ENCODE measurements at places on chromosomes 13 and 19.

DNA sequence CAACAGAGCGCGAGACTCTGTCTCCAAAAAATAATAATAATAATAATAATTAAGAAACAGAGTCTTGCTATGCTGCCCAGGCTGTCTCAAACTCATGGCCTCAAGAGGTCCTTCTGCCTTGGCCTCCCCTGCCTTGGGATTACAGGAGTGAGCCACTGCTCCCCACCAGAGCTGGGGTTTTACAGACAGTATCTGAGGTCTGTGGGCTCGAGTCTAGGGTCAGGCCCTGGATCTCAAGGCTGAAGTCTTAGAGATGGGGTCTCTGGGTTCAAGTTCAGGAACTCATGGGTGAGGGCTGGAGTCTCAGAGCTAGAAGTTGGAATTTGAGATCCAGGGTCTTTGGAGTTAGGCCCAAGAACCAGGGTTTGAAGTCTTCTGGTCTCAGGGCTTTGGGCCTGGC, 3.5 kb downstream of the IL11 start:
- DNase-seq = no peak

DNA sequence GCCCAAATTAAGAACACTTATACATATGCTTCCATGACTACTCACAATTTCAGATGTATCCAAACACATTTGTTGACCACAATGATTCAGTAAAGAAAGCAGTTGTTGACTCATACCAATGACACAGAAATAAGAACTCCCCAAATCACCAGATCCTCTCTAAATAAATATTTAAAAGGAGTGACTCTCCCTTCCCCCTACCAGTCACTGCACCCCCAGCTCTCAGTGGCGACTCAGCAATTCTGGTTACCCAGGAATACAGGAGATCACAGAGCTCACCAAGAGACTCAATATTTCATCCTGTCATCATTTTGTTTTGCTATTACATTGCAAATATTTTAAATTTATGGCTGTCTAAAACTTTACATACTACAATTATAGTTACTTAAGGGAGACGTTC, 131.5 kb downstream of the RGCC start:
- no peak for DNase-seq

GRCh38 chr19:43507880-43508279, 3.3 kb upstream of the PHLDB3 start:
- DNase-seq = no peak

- no peak for DNase-seq
Measured at GRCh38 chr19:2458054-2458453, 1.3 kb upstream of the LMNB2 start.

- DNase-seq = no peak
Measured at GRCh38 chr13:103935117-103935516, 868.9 kb upstream of the SLC10A2 start.

GRCh38 chr19:13969897-13970296, 17.6 kb downstream of the DCAF15 start:
- no peak for DNase-seq

- no peak for DNase-seq
Measured at GRCh38 chr19:33921165-33921564, 124.5 kb downstream of the KCTD15 start.

GRCh38 chr13:44237276-44237767, 136.3 kb upstream of the SERP2 start:
- no peak for DNase-seq

- no peak for DNase-seq
Measured at GRCh38 chr19:44714597-44715169, 15.7 kb downstream of the CEACAM16 start.

- no peak for DNase-seq
Measured at GRCh38 chr19:35342430-35342829, 5.3 kb upstream of the FFAR1 start.

GRCh38 chr13:23007426-23007825, 173.4 kb upstream of the SGCG start:
- DNase-seq = no peak

DNA sequence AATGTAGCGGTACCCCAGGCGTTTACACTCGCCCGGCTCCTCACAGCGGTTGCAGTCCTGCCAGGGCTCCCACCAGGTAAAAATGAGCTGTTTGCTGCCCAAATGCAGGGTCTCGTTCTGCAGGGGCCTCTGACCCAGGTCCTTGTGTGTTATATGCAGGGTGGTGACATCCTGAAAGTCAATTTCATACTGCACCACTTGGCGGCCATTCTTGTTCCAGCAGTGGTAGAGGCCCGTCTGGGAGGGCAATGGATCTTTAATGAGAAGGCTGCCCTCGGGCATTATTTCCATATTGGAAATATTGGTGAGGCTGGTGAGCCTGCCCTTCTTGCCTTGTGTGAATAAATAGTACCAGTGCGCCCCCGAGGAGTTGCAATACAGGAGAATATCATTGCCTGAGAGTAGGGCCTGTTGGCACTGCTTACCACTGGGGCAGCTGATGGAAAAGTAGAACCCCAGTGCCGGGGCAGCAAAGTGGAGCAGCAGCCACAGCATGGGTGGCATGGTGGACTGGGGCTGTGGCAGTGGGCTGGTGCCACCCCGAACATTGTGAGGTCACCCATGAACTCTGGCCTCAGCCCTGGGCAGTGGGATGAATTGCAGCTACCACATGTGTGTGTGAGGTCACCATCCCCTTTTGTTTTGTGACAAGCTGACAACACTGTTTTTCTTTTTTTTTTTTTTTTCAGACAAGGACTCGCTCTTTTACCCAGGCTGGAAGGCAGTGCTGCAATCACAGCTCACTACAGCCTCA, at the start of gene FAM187B:
Gene FAM187B (minus strand): TSS at position 563 of the 754 bp plus-strand sequence. CDS start 59 bp downstream, at position 504.
- no peak for DNase-seq

DNA sequence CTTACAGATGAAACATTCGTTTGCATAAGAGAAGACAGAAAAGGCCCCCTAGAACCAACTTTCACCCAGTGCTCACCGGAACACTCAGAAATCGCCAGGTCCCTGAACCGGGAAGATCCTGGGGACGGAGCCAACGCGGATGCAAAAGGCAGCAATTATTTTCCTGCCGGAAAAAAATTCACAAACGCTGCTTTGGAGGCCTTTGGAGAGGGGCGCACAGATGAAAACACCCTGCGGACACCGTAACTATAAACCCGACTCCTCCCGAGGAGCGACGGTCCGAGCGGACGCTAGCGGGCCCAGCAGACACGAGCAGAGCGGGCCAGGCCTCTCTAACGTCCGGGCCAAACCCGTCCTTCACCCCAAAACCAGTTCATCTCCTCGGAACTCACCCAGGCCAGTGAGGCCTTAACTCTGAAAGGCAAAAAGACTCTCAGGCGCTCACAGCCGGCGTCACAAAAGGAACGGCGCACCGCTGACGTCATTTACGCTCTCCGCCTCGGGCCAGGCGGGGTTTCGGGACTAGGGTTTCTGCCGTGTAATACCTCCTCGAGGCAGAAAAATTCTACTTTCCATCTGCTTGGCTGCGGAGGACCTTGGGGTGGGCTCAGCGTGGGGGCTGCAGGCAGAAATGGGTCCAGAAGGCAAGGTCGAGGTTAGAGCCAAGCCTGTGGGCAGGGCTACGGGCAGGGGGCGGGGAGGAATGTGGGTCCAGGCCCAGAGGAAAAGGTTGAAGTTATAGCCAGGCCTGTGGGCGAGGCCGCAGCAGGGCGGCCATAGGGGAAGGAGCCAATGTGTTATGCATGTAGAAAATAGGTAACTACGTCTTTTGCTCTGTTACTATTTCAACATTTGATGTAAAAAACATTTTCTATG, at the start of gene ZNF426:
Gene ZNF426 (minus strand): TSS at position 463 of the 876 bp plus-strand sequence. CDS start 2,413 bp downstream, outside the sequence.
- peak; percentile 86 for DNase-seq

DNA sequence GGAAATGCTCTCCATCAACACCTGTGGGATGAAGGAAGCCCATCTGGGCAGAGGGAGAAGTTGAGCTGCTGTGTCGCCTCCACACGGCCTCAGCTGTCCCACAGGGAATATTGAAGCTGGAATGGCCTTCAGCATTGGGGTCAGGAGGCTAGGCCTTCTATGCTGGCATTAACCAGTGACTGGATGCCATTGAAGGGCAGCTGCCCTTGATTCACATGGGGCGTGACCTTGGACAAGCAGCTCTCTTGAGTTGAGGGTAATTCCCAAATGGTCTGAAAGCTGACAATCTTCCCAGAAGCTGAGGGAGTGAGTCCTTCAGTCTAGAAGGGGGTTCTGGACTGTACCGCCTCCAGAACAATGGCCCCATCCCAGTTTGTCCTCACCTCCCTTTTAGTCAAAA, 6.7 kb downstream of the BCL3 start:
- no peak for DNase-seq

- DNase-seq = no peak
Measured at GRCh38 chr13:41599619-41600018, 142.3 kb downstream of the RGCC start.

DNA sequence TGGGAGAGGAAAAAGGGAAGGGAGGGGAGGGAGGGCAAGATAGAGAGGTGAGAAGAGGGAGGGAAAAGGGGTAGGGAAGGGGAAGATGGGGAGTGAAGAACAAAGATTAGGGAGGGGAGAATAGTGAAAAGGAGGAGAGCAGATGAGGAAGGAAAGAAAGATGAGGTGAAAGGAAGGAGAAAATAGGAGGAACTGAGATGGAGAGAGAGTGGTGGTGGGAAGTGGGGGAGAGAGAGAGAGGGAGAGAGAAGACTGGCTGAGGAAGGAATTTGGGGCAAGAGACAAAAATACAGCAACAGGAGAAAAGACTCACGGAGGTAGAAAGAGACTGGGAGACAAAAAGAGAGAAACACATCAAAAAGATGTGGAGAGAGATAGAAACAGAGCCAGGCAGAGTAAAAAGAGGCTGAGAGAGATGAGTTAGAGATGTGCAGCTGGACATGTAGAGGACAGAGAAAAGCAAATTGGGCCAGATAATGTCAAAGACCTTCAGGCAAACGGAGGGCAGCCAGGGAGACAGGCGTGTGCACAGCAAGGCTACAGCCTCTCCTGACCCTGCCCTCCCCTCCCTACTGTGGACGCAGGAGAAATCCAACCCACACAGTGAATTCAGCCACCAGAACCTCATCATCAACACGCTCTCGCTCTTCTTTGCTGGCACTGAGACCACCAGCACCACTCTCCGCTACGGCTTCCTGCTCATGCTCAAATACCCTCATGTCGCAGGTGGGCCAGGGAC, 49.4 kb upstream of the CYP2B6 start:
- no peak for DNase-seq

All from NCI-H1105 (cell line).